Fibroblast of gingiva (primary cell): ENCODE measurements at places on chromosomes 16 and 17.

DNA sequence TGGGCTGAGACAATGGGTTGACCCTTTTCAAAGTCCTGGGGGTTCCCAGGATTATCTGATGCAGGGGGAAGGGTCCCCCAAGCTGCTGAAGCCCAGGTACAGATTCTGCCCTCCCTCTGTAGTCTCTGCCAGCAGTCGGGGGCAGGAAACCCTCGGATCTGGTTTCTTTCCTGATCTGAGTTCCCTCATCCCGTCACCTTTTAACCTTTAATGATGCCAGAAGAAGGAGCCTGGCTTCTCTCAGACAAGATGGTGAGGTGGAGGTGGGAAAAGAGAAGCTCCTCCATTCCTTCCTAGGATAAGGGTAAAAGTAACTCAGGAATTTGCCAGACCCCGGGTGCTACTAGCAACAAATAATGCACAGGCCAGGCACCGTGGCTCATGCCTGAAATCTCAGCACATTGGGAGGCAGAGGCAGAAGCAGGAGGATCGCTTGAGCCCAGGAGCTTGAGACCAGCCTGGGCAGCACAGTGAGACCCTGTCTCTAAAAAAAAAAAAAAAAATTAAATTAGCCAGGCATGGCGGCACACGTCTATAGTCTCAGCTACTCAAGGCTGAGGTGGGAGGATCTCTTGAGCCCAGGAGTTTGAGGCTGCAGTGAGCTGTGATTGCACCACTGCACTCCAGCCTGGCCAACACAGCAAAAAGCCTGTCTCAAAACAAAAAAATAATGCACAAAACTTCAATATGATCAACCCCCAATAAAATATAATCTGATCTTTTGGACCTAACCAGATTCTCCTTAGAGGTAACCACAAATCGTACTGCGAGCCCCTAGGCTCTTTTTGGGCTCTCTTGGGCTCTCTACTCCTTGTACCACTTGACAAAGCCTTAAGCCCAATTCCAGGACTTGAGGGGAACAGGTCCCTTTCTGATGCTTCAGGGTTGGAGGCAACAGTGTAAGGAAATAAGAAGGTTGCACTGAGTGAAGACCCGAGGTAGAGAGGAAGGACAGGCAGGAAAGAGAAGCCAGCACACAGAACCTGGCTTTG lies 5.7 kb downstream of the CDC42EP4 start:
- no peak for DNase-seq

- no peak for DNase-seq
Measured at GRCh38 chr16:84741340-84741830, 41.6 kb downstream of the USP10 start.

DNA sequence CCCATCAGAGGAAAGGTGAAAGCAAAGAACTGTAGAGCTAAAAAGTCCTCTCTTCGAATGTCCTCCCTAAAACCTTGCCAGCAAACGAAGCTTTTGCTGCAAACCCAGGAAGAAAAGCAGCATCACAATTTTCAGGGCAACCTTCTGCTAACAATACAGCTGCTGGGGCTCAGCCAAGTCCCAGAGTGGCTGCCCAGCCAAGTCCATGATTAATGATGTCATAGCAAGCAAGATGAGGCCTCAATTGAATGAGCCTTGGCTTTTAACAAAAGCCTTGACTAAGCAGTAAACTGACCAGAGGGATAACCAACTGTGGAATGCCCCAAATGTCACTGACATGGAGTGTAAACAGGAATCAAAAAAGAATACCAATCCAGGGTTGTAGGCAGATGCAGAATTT lies 342.7 kb downstream of the PMP22 start:
- DNase-seq: peak; percentile 62

DNA sequence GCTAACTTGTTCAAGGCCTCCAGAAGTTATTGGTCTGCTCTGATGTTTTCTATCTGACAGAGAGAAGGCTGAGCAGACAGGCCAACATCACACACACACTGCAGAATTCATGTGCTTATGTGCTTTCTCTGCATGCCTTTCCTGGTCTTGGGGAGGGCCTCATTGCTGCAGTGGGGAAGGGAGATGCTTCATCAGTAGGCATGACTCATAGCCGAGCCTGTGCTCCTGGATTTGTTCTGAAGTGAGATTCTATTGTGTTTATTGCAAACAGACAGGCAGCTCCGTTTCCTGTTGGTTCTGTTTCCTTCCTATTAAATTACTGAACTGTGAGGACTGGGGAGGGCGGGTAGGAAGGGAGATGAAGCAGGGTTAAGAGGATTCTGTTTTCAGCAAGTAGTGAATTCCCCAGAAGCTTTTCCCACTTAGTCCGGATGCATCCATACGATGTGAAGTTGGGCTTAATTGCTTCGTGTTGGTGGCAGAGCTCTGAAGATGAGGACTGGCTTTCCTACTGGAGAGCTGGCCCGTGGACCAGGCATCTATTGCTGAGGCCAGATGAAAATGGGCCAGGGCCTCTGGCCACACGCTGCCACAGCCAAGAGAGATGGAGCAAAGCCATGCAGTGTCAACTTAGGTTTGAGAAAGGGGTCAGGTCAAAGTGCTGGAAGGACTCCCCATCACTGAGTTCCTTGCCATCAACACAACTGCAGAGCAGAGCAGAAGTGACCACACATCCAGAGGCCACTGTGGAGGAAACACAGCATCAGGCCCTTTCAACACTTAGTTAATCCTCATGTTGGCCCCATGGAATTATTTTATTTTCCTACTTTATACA lies 179.3 kb downstream of the UTP18 start:
- no peak for DNase-seq

GRCh38 chr16:78431701-78432100 lies 332.2 kb downstream of the WWOX start:
- DNase-seq: no peak

GRCh38 chr17:1498869-1499268 lies 6.4 kb upstream of the MYO1C start:
- no peak for DNase-seq

- DNase-seq: no peak
Measured at GRCh38 chr17:57809879-57810278, 40.0 kb downstream of the MRPS23 start.

DNA sequence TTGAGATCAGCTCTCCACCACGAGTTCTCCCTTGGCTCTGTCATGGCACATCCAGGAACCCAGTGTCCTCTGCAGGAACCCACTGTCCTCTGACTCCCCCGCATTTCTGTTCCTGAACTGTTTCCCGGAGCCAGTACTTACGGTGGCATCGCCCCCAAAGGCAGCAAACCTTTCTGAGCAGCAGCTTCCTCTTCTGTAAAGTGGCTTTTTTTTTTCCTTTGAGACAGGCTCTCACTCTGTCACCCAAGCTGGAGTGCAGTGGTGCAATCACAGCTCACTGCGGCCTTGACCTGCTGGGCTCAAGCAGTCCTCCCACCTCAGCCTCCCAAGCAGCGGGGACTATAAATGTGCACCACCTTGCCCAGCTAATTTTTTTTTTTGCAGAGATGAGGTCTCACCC lies 32.2 kb downstream of the NAGPA start:
- DNase-seq: no peak

GRCh38 chr17:62690168-62690897 lies 62.9 kb downstream of the MRC2 start:
- no peak for DNase-seq

- DNase-seq: no peak
Measured at GRCh38 chr17:82126556-82127314, 28.7 kb upstream of the FASN start.

- DNase-seq: no peak
Measured at GRCh38 chr16:26614237-26614841, 452.4 kb upstream of the C16orf82 start.

DNA sequence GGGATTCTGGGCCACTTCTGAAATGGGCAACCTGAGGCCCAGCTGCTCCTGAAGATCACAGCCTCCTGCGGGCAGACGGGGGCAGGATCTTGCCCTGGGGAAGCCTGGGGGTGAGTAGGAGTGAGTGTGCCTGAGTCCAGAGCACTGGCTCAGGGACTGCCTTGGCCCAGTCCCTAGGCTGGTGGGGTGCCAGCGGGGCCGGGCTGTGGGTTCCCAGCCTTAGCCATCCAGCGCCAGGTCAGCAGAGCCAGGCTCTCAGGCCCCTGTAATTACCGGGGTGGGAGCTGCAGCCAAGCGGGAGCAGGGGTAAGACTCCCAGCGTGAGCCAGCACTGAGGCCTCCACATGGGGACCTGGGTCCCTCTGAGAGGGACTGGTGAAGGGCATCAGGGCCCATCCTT lies 8.2 kb downstream of the SPNS2 start:
- DNase-seq: no peak

DNA sequence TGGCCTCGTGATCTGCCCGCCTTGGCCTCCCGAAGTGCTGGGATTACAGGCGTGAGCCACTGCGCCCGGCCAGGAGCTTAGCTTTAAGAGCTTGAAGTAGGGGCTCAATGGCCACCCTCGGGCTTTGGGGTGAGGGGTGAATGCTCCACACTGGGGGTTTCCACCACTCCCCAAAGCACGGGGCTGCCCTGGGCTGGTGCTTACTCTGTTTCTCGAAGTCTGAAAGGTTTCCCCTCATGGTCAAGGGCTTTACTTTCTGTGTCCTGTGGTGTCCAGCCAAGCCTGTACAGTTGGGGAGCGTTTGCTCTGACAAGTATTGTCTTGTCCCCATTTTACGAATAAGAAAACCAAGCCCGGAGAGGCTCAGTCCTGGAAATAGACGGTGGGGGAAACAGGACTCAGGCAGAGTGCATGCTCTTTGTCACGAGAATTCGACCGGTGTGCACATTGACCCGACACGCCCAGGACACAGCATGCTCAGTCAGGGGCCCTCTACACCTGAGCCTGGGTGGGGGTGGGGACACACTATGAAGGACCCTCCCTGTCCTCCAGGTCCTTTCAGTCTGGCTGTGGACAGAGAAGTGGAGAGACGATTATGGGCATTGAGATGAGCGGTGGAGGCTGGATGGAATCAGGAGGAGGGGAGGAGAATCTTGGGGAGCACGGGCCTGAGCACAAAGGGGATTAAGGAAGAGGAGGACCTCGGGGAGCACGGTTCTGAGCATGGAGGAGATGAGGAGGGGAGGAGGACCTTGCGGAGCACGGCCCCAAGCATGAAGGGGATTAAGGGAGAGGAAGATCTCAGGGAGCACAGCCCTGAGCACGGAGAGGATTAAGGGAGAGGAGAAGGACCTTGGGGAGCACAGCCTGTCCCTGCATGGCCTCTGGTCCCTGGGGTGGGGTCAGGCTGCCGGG lies 7.5 kb downstream of the CD7 start:
- no peak for DNase-seq

GRCh38 chr17:75591722-75592302 lies 4.2 kb downstream of the MYO15B start:
- no peak for DNase-seq

GRCh38 chr17:66542967-66543520 lies 240.6 kb downstream of the PRKCA start:
- peak; percentile 56 for DNase-seq

GRCh38 chr16:14420721-14421488 lies 209.2 kb downstream of the PARN start:
- DNase-seq: no peak

DNA sequence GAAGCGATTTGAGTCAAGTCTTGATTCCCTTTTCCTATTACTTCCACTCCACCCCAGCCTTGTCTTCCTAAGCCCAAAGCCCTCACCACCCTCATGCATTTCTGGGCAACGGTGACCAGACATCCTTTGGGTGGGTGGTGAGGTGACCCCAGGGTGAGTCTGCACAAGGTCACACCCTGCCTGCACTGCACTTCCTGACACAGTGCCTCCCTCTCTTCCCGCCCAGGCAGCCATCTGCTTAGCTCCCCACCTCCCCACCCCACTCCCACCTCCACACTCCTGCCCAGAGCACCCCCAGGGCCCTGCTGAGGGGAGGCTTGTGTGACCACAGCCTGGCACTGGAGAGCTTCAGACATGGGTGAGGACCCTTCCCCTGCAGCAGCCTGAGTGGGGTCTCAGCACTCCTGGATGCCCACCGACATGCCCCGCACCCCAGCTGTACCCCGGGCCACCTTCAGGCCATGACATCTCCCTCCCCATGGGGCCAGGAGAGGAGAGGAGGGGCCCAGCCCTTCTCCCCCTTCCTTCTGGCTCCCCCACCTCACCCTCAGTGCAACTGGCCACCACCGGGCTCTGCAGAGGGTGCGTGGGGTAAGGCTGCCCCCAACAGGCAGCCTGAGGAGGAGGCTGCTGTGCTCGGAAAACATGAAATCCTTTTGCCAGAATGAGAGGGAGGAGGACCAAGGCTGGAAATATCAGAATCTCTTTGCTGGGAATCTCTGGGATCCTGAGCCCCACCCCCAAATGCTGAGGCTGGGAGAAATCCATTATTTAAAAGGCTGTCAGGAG lies 68.6 kb downstream of the CCT6B start:
- DNase-seq: no peak

- DNase-seq: no peak
Measured at GRCh38 chr17:17132746-17133145, 73.4 kb downstream of the PLD6 start.

- DNase-seq: no peak
Measured at GRCh38 chr17:79732254-79732653, 1.5 kb downstream of the ENPP7 start.

DNA sequence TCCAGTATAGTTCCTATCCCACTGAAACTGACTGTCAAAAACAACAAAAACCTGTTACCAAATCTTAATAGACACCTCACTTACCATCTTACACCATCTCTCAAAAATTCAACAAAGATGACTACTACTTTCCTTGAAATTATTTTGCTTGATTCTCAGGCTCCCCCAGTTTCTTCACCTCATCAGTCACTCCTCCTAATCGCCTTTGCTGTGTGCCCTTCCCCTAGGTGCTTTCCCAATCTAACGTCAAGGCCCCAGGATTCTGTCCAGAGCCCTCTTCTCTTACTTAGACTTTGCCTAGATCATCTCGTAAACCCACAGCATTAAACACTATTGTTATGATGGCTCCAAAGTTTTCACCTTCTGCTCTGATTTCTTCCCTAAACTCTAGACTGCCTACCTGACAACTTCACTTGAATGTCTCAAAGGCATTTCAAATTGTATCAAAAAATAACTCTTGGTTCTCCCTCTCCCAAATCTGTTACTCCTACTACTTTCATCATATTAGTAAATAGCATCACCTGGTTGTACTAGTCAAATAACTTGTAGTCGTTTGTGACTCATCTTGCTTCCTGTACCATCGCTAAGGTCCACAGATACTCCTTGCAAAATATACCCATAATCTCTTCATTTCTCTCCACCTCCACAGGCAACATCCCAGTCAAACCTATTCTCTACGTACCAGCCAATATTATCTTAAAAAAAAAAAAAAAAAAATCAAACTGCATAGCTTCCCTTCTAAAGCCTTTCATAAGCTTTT lies 18.0 kb downstream of the C16orf87 start:
- no peak for DNase-seq

GRCh38 chr16:4410335-4411075 lies 5.9 kb downstream of the CORO7 start:
- peak; percentile 91 for DNase-seq

DNA sequence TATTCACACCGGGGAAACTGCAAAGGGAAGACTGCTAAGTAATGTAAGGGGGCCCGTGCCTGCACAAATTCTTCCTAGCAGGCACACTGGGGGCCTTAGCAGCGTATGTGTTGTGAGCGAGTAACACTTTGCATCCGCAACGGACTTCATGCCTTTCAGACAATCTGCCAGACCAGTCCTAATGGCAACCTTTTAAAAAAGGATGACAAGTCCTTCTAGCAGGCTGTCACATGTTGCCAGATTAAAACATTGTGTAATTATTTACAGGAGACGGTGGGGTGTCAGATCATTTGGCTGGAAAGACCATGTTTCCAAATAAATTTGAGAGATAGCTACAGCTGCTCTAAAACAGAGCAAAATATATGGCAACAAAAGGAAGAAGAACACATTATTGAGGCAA lies 46.1 kb downstream of the CPPED1 start:
- DNase-seq: no peak
